ENCODE measurements at places on chromosomes 11 and 22. TPM values are rescaled to one million over a fixed set of nuclear protein-coding genes. Genes with fewer than 3 reads are reported as not detected.

SCGB1A1 gene
- total RNA-seq: not detected

DNA sequence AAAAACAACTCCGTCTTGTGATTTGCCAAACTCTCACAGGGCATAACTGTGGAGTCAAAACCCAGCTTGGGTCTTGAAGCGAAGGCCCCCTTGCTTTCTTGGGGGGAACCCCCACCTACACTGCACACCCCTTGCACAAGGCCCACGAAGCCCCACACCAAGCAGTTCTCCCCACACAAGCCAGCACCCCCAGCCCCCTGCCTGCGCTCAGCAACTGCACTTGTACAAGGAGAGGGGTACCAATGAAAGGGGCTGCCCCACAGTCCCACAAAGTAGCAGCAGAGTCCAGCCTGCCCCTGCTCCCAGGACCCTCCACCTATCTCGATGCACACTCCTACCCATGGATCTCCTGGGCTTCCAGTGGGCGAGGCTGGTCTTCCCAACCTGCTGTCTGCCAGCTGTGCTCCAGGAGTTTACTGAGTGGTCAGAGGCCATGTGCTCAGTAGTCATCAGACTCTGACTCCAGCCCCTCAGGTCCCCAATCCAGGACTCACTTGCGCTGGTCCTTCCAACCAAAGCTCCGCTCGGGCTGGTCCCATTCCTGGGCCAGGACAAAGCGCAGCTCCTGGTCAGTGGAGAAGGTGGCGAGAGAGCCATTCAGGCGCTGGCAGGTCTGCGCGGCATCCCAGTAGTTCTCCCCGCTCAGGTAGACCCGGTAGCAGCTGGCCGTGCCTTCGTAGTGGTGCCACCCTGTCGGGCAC lies 57.7 kb downstream of the DGCR2 start:
- H3K27ac ChIP-seq: no peak overlapping the region
- H3K36me3 ChIP-seq: peaks cover 42% of the 10 kb centered on the region
- DNase-seq: no peak
- no peaks in the 10 kb centered on the region for H3K27me3 ChIP-seq
- H3K4me3 ChIP-seq: no peak overlapping the region

DNA sequence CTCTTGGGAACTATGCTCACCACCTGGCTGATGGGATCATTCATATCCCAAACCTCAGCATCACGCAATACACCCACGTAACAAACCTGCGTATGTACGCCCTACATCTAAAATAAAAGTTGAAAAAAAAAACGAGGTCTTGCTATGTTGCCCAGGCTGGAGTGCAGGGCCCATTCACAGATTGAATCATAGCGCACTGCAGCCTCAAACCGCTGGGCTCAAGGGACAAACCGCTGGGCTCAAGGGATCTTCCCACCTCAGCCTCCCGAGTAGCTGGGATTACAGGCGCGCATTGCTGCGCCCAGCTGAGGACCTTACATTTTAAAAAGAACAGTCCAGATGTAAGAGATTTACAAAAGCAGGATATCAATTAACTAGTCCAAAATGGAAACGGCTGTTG lies 41.9 kb upstream of the EMID1 start:
- H3K27ac ChIP-seq: no peak overlapping the region
- H3K4me3 ChIP-seq: no peak overlapping the region
- no peaks in the 10 kb centered on the region for H3K36me3 ChIP-seq

- H3K27me3 ChIP-seq: no peaks in the 10 kb centered on the region
- no peak overlapping the region for H3K27ac ChIP-seq
- no peak for DNase-seq
- H3K4me3 ChIP-seq: no peak overlapping the region
- H3K36me3 ChIP-seq: no peaks in the 10 kb centered on the region
- H3K4me1 ChIP-seq: no peaks in the 10 kb centered on the region
These were observed 1000.9 kb downstream of the DLG2 start for GRCh38 chr11:84626256-84626655.

GRCh38 chr11:93917673-93918072 lies 67.3 kb upstream of the VSTM5 start:
- no peaks in the 10 kb centered on the region for H3K27me3 ChIP-seq
- no peak overlapping the region for H3K27ac ChIP-seq
- H3K4me1 ChIP-seq: no peaks in the 10 kb centered on the region
- DNase-seq: no peak
- no peak overlapping the region for H3K4me3 ChIP-seq

OR10G7 gene
- not detected for total RNA-seq

FAM180B gene
- total RNA-seq: not detected

- H3K4me3 ChIP-seq: no peak overlapping the region
- no peak overlapping the region for H3K27ac ChIP-seq
- no peaks in the 10 kb centered on the region for H3K27me3 ChIP-seq
- no peaks in the 10 kb centered on the region for H3K4me1 ChIP-seq
- DNase-seq: no peak
- H3K36me3 ChIP-seq: no peaks in the 10 kb centered on the region
These were observed 39.8 kb downstream of the AMPD3 start for GRCh38 chr11:10494636-10495463.

- H3K4me1 ChIP-seq: peaks cover 42% of the 10 kb centered on the region
- DNase-seq: peak; percentile 40
- peak overlapping the region; percentile 76 for H3K4me3 ChIP-seq
These were observed 49.7 kb downstream of the TRIOBP start for GRCh38 chr22:37746366-37747079.

DNA sequence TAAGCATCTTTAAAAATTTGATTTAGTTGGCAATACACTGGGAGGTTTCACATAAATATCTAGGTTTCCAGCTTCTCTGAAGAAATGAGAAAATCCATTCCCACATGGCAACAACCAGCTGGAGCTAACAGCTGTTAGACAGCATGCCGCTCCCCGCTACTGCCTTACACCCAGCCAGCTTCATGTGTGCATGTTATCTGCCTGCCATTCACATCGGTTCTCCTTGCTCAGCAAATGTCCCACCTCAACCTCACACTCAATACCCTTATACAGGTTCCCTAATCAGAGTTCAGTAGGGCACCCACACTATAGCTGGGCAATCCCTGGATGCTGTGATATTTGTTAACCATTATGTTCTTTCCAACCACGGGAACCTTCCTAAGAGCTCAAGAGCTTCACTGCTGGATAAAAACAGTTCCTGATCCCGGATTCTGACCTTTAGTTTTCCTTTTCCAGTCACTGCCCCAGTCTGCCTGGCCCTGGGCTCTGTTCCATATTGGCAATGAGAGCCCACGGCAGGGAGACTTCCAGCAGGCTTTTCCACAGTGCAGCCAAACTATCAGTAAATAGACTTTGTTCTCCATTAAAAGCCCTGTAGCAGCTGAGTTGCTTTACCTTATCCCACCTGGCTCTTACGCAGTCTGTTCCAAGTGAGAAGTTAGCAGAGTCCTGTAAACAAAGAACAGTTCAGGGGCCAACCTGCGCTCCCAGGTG lies 8.6 kb downstream of the RPUSD4 start:
- peak overlapping the region; percentile 26 for H3K27ac ChIP-seq
- H3K4me1 ChIP-seq: no peaks in the 10 kb centered on the region
- peaks cover 16% of the 10 kb centered on the region for H3K36me3 ChIP-seq
- H3K27me3 ChIP-seq: no peaks in the 10 kb centered on the region

Data from pancreas (tissue), 10 donors.